ENCODE measurements at places on chromosomes 5 and 9.

DNA sequence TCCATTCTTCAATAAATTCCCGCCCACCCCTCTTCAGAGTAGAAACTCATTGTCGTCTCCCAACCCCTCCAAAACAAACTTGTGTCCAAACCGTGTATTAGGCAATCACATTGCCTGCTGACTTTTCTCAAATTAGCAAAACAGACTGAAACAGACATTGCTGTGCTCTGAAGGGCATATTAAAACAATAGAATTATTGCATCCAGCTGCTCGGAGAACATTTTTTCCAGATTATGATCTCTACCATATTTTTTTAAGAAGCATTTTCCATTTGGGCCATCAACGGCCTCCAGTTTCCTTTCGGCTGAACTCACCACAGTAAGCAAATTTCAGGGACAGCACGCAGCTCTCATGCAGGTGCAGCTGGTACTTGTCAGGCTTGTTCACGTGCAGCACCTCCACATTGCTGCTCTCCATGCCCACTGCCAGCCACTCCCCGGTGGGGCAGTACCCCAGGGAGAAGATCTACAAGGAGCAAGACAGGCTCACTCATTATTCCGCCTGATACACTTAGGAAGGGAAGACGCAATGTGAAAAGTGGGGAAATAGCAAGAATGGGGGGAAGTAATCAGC is 104.1 kb downstream of the TLE1 start:
- DNase-seq = no peak

DNA sequence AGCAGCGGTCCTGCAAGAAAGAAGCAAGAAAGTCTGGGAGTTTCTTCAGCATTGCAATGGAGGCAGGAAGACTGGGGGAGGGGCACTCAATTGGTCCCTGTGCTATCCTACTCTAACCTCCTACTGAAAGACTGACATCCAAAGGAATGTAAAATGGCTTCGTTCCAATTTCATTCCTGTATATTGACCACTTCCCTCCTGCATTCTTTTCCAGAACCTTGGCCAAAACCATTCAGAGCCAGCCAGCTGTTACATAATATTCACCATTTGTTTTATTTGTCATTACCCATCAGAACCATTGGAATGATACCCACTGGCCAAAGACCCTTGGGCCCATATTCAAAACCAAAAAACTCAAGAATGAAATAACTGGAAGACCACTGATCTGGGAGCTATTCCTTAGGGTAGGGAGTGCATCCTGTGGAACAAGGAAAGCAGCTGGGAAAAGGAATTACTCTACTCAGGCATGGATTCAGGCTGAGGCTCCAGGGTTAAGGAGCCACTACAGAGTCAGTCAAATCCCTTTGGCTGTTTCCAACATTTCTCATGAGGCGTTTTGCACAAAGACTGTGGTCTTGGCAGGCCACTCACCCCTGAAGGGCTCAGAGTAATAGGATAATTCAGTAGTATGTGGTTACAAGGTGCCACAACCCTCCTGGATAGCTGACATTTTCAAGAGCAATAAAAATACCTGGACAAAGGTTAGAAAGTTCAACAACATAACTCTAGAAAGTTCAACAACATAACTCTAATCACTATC is 148.7 kb upstream of the SLC1A3 start:
- no peak for DNase-seq

- no peak for DNase-seq
Measured at GRCh38 chr9:18347386-18348082, 126.4 kb upstream of the ADAMTSL1 start.

DNA sequence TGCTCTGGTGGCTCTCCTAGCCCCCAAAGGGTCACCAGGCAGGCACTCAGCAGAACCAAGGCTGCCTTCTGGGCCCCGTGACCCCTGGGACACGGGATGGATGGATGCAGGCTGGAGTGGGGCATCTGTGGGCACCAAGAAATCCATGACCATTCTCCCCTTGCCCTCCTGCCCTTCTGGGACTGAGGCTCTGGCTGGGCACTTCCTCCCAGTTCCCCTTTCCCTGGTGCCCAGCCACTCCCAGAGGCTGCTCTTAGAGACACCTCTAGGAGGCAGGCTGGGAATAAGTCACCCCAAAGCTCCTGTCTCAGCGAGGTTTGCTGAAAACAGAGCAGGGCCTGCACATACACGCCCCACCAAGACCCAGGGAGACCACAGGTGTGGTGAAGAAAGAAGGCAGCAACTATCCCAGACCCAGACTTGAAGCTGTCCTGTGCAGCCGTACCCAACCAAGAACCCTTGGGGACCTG is 943 bp downstream of the STING1 start:
- no peak for DNase-seq

DNA sequence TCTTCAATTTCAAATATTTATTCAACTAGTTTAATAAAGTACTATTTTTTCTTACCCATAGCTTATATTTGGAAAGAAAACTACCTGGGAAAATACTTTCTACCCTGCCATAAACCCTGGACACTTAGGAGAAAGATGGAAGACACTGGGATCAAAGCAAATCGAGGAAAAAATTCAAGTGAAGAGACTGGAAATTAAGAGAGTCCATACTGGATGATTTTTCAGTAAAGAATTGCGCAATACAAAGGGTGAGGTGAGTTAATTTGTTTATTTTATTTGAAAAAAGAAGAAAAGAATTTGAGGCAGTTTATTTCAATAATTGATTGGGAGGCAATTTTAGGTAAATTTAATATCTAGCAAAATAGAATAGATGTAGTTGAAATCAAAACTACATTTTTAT is 331.8 kb upstream of the ITGA1 start:
- DNase-seq = no peak

DNA sequence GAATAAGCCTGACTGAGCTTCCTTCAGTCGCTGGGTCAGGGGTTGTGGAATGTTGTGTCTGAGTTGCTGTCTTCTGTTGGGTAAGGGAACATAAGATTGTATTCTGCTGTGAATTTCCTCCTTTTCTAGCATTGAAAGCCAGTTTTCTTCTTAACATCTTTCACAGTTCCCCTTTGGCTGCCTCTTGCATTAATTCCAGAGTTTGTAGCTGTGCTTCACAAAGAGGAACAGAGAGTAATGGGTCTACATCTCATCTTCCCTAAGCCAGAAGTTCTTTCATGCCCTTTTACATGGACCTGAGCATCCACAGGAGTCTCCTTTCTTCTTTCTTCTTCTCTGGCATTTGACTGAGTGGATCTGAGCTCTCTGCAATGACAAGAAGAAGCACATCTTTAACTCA is 686.8 kb downstream of the KCTD16 start:
- DNase-seq = no peak

GRCh38 chr5:71971862-71972261 is 135.4 kb upstream of the MAP1B start:
- no peak for DNase-seq

DNA sequence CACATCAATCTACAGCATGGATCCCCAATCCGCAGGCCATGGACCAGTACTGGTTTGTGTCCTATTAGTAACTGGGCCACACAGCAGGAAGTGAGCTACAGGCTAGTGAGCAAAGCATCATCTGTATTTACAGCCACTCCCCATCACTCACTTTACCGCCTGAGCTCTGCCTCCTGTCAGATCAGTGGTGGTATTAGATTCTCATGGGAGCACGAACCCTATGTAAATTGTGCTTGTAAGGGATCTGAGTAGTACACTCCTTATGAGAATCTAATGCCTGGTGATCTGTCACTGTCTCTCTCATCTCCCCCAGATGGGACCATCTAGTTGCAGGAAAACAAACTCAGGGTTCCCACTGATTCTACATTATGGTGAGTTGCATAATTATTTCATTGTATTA is 212.7 kb upstream of the FAM174A start:
- no peak for DNase-seq

DNA sequence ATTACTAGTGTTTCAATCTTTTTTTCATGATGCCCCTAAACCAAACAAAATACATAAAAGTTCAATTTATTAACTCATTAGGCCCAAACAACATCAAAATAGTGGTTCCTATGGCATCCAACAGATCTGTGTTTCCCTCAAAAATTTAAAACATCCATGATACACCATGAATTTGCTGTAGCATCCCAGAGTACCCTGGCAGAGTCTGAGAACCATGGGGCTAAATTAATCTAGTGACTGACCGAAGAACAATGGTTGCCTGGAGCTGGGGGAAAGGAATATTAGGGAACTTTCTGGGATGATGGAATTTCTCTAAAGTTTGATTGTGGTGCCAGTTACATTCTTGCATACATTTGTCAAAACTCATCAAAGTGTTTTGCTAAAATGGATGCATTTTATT is 79.5 kb upstream of the TRIO start:
- no peak for DNase-seq

DNA sequence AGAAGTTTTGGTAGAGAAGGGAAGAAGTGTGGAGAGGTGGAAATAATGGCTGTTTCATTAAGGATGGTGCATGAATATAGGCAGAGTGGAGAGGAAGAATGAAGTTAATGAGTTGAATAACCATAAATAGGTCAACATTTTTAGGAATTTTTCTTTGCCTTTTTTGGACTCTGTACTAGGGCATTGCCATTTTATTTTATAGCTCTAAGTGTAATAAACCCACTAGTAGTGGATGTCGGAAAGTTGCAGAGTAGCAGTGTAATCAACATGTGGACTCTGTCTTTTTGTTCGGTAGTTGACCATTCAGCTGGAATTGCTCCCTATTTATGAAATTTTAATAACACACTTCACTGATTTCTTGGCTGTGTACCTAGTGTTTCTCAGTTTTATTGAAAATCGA is 199.1 kb downstream of the WDR70 start:
- DNase-seq = no peak

GRCh38 chr9:37464006-37464405 is 1.2 kb downstream of the ZBTB5 start:
- no peak for DNase-seq

DNA sequence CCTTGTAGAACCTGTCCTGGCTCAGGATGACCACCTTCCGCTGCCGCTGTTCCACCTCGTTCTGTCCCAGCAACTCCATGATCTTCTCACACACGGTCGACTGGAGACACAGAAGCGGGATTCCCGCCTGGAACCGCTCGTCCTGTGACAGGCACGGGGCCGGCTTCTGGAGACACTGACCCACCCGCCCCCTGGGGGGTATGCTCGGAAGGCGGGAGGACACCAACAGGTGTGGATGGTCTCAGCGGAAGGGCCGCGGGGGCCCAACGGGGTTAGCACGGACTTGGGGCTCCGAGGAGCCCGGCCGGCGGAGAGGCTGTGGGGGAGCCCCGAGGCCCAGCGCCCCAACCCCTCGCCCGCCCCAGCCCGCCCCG is 530 bp downstream of the UCK1 start:
- no peak for DNase-seq

DNA sequence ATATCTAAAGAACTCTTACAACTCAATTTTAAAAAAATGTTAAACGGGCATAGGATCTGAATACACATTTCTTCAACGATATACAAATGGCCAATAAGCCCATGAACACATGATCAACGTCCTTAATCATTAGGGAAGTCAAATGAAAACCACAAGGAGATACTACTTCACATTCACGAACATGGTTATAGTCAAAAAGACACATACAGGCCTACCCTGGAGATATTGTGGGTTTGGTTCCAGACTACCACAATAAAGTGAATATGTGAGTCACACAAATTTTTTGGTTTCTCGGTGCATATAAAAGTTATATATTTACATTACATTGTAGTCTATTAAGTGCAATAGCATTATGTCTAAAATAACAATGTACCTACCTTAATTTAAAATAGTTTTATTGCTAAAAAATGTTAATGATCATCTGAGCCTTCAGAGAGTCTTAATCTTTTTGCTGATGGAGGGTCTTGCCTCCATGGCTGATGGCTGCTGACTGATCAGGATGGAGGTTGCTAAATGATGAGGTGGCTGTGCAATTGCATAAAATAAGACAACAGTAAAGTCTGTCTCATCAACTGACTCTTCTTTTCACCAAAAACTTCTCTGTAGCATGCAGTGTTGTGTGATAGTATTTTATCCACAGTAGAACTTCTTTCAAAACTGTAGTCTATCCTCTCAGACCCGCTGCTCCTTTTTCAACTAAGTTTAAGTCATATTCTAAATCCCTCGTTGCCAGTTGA is 15.1 kb downstream of the AK3 start:
- DNase-seq = no peak

DNA sequence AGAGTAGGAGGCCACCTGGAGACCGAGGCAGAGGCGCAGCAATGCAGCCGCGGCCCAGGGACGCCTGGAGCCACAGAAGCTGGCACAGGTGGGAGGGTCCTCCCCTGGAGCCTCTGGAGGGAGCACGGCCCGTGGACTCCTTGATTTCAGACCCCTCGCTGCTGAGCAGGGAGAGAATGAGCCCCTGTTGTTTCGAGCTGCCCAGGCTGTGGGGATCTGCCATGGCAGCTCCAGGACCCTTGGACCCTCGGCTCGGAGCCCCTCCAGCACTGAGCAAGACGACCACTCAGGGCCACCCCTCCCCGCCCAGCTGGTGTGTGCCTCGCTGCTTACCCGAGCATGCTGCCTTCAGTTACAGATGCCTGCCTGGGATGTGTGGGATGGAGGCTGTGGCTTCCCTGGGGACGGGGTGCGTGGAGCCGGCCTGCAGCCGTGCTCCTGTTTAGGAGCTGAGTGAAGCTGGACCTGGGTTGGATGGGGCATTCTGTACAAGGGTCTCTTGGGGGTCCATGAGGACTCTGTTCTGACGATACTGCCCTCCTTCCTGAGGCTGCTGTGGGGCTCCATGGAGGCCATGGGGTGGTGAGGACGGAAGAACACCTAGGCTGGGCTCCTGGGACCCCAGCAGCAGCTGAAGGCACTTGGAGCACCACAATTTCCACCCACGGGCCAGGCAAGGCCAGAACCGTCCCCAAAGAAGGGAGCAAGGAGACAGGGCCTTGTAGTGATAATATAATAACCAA is 115.1 kb upstream of the LPCAT1 start:
- no peak for DNase-seq

- DNase-seq = no peak
Measured at GRCh38 chr9:110765926-110766325, 97.3 kb downstream of the MUSK start.

- no peak for DNase-seq
Measured at GRCh38 chr9:136615631-136616306, 46.9 kb upstream of the EGFL7 start.

GRCh38 chr5:150155258-150156026 is at the start of gene PDGFRB:
Gene PDGFRB (minus strand): TSS chr5:150155845. CDS start chr5:150137047, 18,798 bp downstream.
- peak; percentile 17 for DNase-seq

- no peak for DNase-seq
Measured at GRCh38 chr9:34451135-34451534, 7.2 kb downstream of the FAM219A start.

DNA sequence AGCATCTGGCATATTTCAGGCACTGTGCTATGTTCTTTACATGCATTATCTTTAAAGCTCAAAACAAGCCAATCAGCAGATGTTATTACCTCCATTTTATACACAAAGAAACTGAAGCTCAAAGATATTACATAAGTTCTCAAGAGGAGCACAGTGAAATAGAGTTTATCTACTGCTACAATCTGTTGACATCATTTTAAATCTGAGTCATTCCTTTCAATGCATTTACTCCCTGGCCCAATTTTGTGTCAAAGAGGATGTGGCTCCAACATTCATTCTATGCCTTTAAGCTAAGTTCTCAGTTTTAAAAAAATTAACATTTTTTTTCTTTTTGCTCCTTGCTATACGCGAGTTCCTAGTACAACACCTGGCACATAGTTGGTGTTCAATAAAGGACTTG is 486.3 kb upstream of the ZNF462 start:
- DNase-seq = no peak

GRCh38 chr5:108238936-108239887 is 142.7 kb downstream of the FBXL17 start:
- DNase-seq = no peak

Data from stimulated activated CD8-positive, alpha-beta memory T cell treated with anti-CD3 and anti-CD28 coated beads, Interleukin-7, amount 100 ng/mL, for 48 hours (primary cell).